Caco-2 (cell line): ENCODE measurements at places on chromosomes 4 and X.

GRCh38 chr4:154781983-154782293, 866 bp downstream of the RBM46 start:
- DNase-seq = no peak

GRCh38 chr4:96186593-96186992, 346.7 kb downstream of the PDHA2 start:
- no peak for DNase-seq

DNA sequence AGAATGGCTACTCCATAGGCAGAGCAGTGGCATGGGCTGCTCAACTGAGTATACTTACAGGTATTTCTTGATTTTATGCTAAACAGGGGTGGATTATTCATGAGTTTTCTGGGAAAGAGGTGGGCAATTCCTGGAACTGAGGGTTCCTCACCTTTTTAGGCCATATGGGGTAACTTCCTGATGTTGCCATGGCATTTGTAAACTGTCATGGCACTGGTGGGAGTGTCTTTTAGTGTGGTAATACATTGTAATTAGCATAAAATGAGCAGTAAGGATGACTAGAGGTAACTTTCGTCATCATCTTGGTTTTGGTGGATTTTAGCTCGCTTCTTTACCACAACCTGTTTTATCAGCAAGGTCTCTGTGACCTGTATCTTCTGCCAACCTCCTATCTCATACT, 48.2 kb upstream of the HPSE start:
- DNase-seq = no peak

DNA sequence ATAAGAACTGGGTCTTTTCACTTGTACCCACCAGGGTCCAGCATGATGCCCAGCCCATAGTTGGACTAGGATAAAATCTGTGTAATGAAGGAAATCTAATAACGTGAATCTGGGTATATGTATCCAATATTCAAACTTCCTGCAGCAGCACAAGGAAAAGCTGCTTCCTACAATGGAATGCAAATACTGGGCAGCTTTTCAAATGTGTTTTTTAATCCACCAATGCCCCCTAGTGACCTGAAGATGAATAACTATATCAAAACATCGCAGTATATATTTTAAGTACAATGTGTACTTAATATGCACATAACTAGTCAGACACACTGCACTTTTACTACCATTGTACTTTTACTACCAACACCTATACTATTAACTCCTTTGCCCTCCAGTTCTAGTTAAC, 5.3 kb downstream of the APOO start:
- no peak for DNase-seq

DNA sequence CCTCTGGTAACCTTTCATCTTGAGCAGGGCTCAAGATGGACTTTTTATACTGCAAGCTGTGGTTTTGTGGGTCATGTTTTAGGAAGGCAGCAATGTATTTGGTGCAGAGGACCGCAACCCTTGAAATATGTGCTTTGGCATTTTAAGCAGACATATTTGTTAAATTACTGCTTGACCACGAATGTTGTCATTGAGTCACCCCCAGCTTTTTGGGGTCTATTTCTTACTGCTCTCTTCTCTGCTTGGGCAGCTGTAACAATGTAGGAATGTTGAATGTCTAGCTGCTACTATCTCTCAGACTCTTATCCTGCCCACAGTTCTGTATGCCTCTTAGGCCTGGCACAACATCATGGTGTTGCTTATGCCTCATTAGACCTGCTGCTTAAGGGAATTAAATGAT, 6.0 kb downstream of the RBPJ start:
- DNase-seq = no peak
